ENCODE measurements at places on chromosomes 1 and 21. TPM values are rescaled to one million over a fixed set of nuclear protein-coding genes. Genes with fewer than 3 reads are reported as not detected.

GRCh38 chr21:32411350-32412161, 950 bp upstream of the EVA1C start:
- H3K27ac ChIP-seq, result peak overlapping the region; percentile 82
- no peaks in the 10 kb centered on the region for H3K36me3 ChIP-seq
- H3K4me3 ChIP-seq, result peak overlapping the region; percentile 86
- DNase-seq, result peak; percentile 95
- H3K27me3 ChIP-seq, result no peaks in the 10 kb centered on the region
- H3K4me1 ChIP-seq, result peaks cover 7% of the 10 kb centered on the region

GRCh38 chr21:44260791-44261631, 686 bp downstream of the DNMT3L start:
- no peaks in the 10 kb centered on the region for H3K4me1 ChIP-seq
- H3K36me3 ChIP-seq, result no peaks in the 10 kb centered on the region
- H3K27me3 ChIP-seq, result peaks cover 9% of the 10 kb centered on the region
- no peak for DNase-seq
- H3K4me3 ChIP-seq, result no peak overlapping the region

GRCh38 chr1:70890408-70890807, 157.2 kb downstream of the PTGER3 start:
- no peaks in the 10 kb centered on the region for H3K36me3 ChIP-seq
- H3K4me3 ChIP-seq, result no peak overlapping the region
- no peaks in the 10 kb centered on the region for H3K4me1 ChIP-seq
- no peak overlapping the region for H3K27ac ChIP-seq
- DNase-seq, result no peak

DNA sequence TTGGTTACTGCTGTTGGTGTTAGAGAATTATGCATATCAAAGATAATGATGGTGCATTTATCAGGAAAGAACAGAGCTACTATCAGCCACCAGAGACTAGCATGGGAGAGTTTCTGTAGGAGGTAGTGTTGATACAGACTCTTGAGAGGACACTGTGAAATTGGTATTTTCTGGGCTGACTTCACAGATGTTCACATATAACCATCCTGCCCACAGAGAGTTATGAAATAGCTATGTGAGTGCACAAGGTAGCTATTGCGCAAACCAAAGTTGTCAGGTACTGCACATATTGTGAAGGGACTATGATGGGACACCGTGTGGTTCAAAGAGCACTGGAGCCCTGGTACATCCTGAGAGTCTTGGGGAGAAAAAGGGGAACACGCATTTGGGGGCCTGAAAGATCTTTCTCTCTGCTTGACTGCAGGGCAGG, 1.4 kb upstream of the TLCD4 start:
- no peak overlapping the region for H3K4me3 ChIP-seq
- no peak overlapping the region for H3K27ac ChIP-seq
- H3K36me3 ChIP-seq, result no peaks in the 10 kb centered on the region
- no peaks in the 10 kb centered on the region for H3K27me3 ChIP-seq

DNA sequence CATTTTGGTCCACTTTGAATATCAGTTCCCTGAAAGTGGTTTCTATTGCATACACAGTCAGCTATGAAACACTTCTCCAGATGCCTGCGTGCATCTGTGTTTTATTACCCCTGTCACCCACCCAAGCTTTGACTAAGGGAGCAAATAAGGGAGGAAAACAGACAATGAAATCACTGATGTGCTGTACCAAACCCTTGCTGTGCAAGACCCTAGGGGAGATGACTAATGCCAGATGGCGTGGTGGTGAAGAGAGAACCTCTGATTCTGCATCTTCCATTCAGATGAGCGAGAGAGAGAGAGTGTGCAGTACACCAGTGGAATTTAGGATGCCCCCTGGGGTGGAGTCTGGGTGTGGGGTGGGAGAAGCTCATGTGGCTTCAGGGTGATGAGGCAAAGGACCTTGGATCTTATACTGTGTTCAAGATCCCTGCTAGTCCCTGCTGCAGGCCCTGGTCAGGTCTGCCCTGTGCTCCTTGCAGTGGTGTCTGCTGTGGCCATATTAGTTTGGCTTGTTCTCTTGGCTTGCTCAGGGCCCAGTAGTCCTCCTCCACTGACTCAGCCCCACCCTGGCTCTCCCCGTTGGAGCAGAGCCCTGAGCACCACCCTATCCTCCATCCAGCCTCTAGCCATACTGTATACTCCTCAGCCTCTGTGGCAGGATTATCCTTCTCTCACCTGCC, 18.5 kb downstream of the CLCA1 start:
- peak overlapping the region; percentile 16 for H3K27ac ChIP-seq
- DNase-seq, result peak; percentile 74
- H3K4me1 ChIP-seq, result no peaks in the 10 kb centered on the region
- no peak overlapping the region for H3K4me3 ChIP-seq

- no peaks in the 10 kb centered on the region for H3K27me3 ChIP-seq
- peaks cover 52% of the 10 kb centered on the region for H3K4me1 ChIP-seq
- H3K4me3 ChIP-seq, result no peak overlapping the region
These were observed 15.9 kb downstream of the GNAI3 start for GRCh38 chr1:109564194-109564878.

DNA sequence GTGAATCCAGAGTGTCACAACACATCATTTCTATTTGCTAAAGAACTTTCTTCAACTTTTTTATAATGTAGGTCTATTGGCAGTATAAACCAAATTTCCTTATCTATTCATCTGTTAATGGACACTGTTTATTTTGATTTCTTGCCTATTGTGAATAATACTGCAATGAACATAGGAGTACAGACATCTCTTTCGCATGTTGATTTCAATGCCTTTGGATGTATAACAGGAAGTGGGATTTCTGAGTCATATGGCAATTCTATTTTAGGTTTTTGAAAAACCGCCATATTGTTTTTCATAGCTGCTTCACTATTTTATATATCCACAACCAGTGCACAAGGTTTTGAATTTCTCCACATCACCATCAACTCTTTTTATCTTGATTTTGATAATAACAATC, 198.7 kb downstream of the KCNT2 start:
- no peak overlapping the region for H3K4me3 ChIP-seq
- DNase-seq, result no peak
- no peaks in the 10 kb centered on the region for H3K27me3 ChIP-seq

DNA sequence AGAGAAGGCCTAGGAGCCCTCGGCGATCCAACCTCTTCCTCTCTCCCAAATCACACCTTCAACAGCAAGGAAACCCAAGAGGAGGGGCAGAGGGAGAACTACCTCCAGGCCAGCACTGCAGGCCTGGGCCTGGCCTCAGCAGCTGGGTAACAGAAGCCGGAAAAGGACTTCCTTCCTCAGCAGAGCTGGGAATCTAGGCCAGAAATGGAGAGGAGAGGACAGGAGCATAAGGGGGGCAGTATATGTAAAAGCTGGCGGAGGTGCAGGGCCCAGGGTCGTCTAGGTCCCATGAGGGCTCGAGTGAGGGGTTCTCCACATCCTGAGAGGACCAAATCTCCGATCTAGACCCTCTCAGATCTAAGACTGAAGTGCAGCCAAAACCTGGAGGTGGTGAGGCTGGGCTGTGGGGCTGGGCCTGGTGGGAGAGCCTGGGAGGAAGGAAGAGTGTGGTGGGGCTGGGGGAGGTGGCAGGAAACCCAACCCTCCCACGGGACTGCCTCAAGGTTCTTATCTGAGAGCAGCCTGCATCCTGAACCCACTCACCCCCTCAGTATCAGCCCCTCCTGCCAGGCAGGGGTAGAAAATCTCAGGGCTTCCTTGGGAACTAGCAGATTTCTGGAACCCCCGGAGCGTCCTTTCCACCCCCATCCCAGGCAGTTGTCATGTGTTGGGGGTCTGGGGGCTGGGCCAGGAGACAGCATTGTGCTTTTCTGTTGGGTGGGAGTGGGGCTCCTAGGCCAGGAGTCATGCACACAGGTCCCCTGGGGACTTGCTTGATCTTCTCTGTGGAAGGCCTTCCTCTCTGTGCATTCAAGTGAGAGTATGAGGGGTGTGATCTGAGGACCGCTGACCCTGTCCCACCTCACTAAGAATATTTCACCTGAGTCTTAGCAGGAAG, 33.0 kb downstream of the PIK3C2B start:
- H3K4me3 ChIP-seq, result no peak overlapping the region
- no peaks in the 10 kb centered on the region for H3K36me3 ChIP-seq
- no peak for DNase-seq
- no peaks in the 10 kb centered on the region for H3K27me3 ChIP-seq
- no peak overlapping the region for H3K27ac ChIP-seq

- DNase-seq, result no peak
- no peaks in the 10 kb centered on the region for H3K27me3 ChIP-seq
- H3K4me3 ChIP-seq, result no peak overlapping the region
- H3K36me3 ChIP-seq, result no peaks in the 10 kb centered on the region
- no peaks in the 10 kb centered on the region for H3K4me1 ChIP-seq
- no peak overlapping the region for H3K27ac ChIP-seq
These were observed 121.1 kb upstream of the DEPDC1 start for GRCh38 chr1:68617942-68618341.

DNA sequence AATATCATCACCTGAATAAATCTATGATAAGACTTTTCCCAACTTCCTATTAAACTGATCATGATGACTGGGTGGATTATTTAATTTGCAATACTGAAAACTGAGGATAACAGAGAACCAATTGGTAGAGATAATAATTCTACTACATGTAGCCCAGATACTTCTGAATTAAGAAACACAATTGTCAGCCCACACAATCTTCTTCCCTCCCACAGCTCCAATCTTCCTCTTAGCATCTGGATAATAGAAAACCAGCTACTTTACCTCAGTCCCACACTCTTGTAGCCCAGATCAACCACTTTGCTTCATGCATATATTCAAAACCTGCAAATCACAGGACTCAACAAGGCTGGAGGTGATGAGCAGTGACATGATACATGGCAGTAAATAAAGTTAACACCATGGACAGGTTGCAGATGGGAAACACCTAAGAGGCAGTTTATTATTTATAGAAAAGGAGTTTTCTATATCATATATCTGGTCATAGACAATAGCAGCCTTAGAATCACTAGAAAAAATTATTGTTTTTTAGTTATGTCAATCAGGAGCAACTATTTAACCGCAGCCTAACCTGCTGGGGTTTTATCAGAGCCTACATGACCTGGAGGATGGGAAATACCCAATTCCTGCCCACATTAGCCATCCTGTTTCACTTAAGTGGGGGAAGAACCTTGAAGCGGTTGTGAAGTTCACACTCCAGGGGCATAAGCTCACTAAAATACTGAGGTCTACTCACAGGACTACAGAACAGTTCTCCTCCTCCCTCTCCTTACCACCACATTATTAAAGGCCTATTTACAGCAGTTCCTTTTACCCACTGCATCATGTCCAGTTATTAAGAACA, 16.7 kb downstream of the FRRS1 start:
- H3K4me3 ChIP-seq, result no peak overlapping the region
- H3K4me1 ChIP-seq, result peaks cover 6% of the 10 kb centered on the region
- no peak for DNase-seq
- H3K27me3 ChIP-seq, result no peaks in the 10 kb centered on the region
- H3K27ac ChIP-seq, result no peak overlapping the region

DNA sequence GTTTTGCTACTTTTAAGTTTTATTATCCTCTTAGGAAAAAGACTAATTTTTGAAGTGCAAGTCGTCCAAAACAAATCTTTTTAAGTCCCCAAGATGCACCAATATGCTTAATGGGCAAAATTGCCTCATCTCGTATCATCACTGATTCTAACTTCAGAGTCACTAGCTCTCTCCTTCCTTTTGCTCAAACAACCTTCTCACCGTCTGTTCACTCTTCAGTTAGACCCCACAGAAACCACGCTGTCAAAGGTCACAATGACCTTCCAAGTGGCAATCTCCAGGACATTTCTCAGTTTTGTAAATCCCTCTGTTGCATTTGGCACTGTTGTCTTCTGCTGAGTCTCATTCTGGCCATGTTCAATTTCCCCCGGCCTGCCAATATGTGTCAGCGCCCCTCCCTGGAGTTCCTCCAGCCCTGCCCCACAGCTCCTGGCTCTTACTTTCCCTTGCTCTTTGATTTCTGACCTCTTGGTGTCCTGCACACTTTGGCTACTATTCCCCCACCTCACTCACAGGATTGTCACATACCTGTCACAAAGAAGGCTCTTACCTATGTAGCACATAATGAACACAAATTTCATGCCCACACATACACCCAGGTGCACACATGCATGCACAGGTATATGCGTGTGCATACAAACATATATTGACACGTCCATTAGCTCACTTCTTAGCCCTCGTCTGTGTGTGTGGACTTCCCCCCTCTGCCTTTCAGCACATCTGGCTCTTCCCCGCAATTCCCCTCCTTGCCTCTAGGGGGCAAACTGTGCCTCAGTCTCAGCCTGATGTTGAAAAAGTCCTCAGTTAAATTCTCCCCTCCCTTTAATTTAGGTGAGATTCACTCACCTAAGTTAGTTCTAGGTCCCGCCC, 354.0 kb upstream of the DUSP10 start:
- H3K27ac ChIP-seq, result no peak overlapping the region
- no peak overlapping the region for H3K4me3 ChIP-seq
- no peaks in the 10 kb centered on the region for H3K27me3 ChIP-seq
- H3K36me3 ChIP-seq, result no peaks in the 10 kb centered on the region

GRCh38 chr1:67584938-67585337, 100.1 kb upstream of the GADD45A start:
- no peaks in the 10 kb centered on the region for H3K27me3 ChIP-seq
- no peak overlapping the region for H3K4me3 ChIP-seq
- H3K36me3 ChIP-seq, result no peaks in the 10 kb centered on the region
- no peak for DNase-seq
- peaks cover 28% of the 10 kb centered on the region for H3K4me1 ChIP-seq

GRCh38 chr1:230407351-230407750, 18.8 kb downstream of the PGBD5 start:
- H3K27ac ChIP-seq, result no peak overlapping the region
- no peaks in the 10 kb centered on the region for H3K4me1 ChIP-seq
- DNase-seq, result no peak
- H3K27me3 ChIP-seq, result no peaks in the 10 kb centered on the region

GRCh38 chr1:170291516-170291915, 145.8 kb downstream of the NTMT2 start:
- no peaks in the 10 kb centered on the region for H3K27me3 ChIP-seq
- no peaks in the 10 kb centered on the region for H3K36me3 ChIP-seq
- no peak for DNase-seq
- no peak overlapping the region for H3K27ac ChIP-seq
- H3K4me3 ChIP-seq, result no peak overlapping the region

DNA sequence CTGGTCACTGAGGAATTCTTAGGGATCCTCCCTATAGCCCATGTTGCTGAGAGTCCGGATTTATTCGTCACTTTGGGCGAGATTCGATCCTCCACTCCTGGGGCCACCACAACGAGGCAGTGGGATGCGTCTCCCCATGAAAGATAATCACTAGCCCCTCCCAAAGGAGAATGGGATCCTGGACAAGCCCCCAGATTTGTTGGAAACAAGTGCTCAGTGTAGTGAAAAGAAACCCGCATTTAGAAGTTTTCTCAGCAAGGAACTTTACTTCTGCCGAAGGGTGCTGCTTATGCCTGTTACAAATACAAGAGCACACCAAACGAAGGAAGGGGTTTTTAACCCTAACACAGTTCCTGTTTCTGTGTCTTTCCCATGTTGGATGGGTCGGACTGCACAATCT, 83.3 kb downstream of the ZFYVE9 start:
- H3K27me3 ChIP-seq, result no peaks in the 10 kb centered on the region
- no peak for DNase-seq
- H3K27ac ChIP-seq, result no peak overlapping the region
- H3K4me1 ChIP-seq, result no peaks in the 10 kb centered on the region

Gene FAM43B
- polyA plus RNA-seq, result 0.05 TPM

Gene CCDC17
- 1.1 TPM for polyA plus RNA-seq

Gene SPRR1A
- polyA plus RNA-seq, result not detected

Gene SLC30A2
- 1.2 TPM for polyA plus RNA-seq

Gene ILDR2
- polyA plus RNA-seq, result 0.12 TPM

Gene MAN1C1
- 2.0 TPM for polyA plus RNA-seq

Gene RNF207
- polyA plus RNA-seq, result 5.1 TPM

Gene TMEM79
- 0.89 TPM for polyA plus RNA-seq

Gene FBXO2
- 1.1 TPM for polyA plus RNA-seq

Gene NR0B2
- polyA plus RNA-seq, result 0.21 TPM

Gene SARS1
- polyA plus RNA-seq, result 150 TPM

Gene YOD1
- 5.6 TPM for polyA plus RNA-seq
